Heart left ventricle (tissue), 16 donors: ENCODE measurements at places on chromosomes 1 and 21.
A peak's percentile ranks its signal among the peaks of the same experiment; 100 is the strongest.

DNA sequence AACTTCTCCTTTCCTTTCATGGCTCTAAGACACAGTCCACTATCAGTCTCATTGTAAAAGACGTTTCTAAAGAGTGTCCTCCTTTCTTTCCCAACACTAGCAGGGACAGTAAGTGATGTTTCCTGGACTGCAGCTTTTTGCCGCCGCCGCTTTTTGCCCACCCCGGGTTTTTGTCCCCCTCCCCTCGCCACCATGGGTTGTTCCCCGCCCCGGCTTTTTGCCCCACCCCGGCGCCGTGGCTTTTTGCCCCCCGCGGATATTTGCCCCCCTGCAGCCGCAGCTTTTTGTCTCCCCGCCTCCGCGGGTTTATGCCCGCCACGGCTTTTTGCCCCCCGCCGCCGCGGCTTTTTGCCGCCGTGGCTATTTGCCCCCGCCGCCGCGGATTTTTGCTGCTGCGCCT, 95.2 kb downstream of the TPTE start:
- DNase-seq = no peak

DNA sequence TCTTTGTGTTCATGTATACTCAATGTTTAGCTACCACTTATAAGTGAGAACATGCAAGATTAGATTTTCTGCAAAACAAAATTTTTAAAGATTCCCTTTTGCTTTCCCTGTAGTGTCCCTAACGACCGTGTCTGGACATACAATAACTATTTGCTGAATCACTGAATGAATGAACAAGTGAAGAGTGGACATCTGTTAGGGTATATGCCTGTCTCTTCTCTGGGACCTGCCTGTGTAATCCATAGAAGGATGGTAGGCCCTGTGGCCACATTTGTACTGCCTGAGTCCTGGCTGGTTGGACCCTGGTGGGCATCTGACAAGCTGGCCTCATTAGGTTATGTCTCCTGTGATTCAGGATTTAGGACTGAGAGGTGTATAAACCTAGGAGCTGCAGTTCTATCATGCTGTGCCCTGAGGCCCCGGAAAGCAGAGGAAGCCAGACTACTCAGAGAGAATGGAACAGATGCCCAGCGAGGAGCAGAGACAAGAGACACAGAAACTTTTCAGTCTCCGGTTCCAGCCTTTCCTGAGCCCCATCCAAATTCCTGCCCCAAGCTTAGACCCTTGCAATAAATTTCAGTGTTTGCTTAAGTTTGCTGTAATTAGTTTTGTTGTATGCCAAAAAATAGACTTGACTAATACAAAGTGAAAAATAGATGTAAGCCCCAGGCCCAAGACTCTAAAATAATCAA, 7.5 kb upstream of the NCF2 start:
- DNase-seq = no peak

- peak; percentile 42 for DNase-seq
These were observed 12.9 kb upstream of the TMEM125 start for GRCh38 chr1:43256675-43257570.

DNA sequence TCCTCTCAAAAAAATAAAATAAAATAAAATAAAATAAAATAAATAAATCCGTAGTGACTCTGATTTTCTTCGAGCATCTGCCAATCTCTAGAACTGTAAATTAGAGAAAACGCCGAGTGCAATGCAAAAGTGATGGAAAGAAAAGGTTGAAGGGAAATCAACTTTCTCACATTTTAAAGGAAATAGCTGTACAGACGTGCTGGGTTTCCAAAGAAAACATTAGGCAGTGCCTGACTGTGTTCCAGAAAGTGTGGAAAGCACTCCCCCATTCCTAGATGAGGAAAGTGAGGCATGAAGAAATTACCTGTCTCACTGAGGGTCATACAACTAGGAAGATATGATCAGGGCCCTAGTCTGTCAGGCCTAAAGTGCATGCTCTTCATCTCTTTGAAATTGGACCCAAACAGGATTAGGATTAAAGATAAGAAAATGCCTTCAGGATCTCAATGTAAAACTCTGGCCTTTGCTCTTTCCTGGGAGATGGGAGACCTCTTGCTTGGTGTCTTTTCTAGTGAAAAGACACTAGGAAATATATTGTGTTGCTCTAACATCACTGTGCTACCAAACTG, 1.8 kb upstream of the PTPN14 start:
- no peak for DNase-seq

DNA sequence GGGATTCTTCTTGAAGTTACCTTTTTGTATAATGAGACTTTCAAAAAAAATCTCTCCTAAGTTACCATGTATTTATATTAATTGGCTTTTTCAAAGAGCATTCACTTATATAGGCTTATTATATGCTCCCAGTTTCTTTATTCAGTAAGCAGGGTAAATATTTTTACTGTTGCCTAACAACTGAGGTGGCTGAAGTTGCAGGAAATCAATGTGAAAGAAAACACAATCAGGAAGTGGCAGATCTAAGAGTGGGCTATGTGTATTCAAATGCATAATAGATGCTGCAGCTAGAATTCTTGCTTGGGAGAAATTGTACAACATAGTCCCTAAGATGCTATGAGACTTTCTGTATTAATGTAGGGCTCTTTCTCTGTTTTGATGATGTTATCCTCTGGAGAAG, 606.9 kb downstream of the NUF2 start:
- no peak for DNase-seq

DNA sequence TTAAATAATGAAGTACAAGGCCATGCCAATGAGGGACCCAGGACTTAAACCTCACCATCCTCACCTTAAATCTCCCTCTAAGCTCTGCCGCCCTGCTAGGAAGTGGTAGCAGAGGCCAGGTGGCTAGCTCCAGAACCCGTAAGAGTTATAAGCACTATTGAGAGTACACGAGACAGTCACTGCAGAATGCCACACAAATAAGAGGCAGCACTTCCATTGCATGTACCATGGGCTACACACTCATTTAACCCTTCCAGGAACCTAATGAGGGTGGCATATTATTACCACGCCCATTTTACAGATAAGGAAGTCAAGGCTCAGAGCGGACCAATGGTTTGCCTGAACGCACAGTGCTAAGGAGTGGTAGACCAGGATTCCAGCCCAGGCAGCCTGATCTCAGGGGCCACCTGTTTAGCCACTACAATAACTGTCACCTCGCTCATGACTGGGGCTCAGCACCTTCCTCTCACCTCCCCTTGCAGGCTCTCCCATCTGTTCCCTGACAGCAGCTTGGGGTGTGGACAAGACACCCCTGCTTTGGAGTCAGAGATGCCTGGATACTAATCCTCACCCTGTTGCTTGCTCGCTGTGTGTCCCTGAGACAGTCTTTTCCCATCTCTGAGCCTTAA, 54.8 kb upstream of the ID3 start:
- no peak for DNase-seq

- DNase-seq = no peak
These were observed 95.1 kb downstream of the RHOU start for GRCh38 chr1:228830185-228830953.

DNA sequence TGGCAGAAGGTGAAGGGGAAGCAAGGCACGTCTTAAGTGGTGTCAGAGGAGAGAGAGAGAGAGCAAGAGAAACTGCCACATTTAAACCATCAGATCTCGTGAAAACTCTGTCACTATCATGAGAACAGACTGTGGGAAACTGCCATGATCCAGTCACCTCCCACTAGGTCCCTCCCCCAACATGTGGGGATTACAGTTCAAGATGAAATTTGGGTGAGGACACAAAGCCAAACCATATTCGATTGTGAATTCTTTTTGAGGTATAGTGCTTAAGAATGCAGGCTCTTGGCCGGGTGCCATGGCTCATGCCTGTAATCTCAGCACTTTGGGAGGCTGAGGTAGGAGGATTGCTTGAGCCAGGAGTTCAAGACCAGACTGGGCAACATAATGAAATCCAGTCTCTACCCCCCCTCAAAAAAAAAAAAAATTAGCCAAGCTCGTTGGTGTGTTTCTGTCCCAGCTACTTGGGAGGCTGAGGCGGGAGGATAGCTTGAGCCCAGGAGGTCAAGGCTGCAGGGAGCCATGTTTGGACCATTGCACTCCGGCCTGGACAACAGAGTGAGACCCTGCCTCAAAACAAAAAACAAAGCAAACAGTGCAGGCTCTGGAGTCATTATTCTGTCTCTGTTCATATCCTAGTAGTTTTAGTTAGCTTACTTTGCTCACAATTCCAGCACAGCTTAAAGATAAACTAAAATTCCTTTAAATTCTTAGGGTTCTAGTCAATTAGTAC, 6.0 kb downstream of the ZCCHC17 start:
- DNase-seq = no peak

DNA sequence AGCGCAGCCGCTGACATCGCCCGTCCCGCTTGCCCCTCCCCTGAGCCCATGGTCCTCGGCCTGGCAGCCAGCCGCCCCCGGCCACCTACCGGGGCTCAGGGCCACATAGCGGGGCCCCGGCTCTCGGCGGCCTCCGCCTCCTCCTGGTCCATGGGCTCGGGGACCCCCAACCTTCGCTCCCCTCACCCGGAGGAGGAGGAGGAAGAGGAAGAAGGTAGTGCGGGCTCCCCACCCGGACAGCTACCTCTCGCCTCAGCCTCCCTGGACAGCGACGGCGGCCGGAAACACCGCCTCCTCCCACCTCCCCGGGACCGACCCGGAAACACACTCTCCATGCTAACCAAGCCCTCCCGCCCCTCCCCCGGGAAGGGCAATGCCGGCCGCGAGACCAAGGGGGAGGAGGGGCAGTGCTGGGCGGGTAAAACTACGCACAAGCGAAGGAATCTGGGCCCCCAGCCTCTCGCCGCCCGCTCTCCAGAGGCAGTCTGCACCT, at the start of gene KIAA0319L:
KIAA0319L (minus strand) TSS at position 286 of the 493 bp plus-strand sequence. CDS start 2,912 bp downstream, outside the sequence.
- peak; percentile 93 for DNase-seq
